ENCODE measurements at places on chromosomes 3 and 15. TPM values are rescaled to one million over a fixed set of nuclear protein-coding genes. Genes with fewer than 3 reads are reported as not detected.

GRCh38 chr3:57093489-57093888, 33.0 kb downstream of the SPATA12 start:
- DNase-seq: no peak

DNA sequence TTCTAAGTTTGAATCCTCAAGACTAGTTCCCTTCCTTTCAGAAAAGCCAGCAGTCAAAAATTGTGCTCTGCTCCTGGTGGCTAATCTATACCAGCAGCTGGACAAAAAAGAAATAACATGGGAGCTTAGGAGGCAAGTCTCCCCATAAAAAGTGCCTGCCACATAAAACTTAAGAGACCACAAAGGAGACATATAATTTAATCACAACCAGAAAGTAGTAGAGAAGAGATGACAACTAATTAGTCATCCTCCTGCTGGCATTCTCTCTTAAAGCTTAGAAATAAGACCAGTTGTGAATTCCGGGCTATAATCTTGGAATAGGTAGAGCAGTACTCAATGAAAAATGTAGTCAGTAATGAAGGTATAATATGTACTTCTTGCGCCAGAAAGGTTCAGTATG, 20.2 kb upstream of the IMPG2 start:
- no peak for DNase-seq

The BFSP2 gene
- total RNA-seq: not detected

GRCh38 chr3:53287131-53287629, 31.4 kb upstream of the TKT start:
- no peak for DNase-seq

The CCDC9B gene
- 2.4 TPM for total RNA-seq

The ACTC1 gene
- not detected for total RNA-seq

The LYSMD2 gene
- total RNA-seq: 44.7 TPM
